Stimulated activated CD4-positive, alpha-beta T cell treated with anti-CD3 and anti-CD28 coated beads, Interleukin-15, amount 100 ng/mL, for 48 hours (primary cell): ENCODE measurements at places on chromosomes 16 and 17.

GRCh38 chr17:77489239-77489892 is 348.6 kb downstream of the SEC14L1 start:
- DNase-seq, result no peak

GRCh38 chr16:88088161-88088581 is 136.9 kb downstream of the BANP start:
- no peak for DNase-seq

- no peak for DNase-seq
Observed at GRCh38 chr16:2155977-2156848, 631 bp downstream of the TRAF7 start.

GRCh38 chr16:72827866-72828265 is 220.1 kb downstream of the ZFHX3 start:
- no peak for DNase-seq

DNA sequence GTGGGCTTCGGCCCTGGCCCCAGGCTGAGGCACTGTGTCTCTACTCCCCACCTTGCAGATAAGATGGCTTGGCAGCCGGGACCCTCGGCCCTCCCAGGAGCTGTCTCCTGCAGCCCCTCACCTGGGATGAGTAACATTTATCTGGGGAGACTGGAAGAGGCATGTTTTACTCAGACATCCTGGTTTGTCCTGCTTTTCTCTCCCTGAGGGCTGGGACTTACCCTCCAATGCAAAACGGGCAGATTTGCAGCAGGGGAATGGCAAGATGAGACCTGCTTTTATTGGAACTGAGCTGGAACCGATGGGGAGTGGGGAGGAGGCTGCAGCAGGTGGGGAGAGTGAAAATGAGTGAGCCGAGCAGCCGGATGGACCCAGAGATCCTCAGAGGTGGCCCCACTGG is 27.3 kb upstream of the UBE2G1 start:
- no peak for DNase-seq

- DNase-seq, result no peak
Observed at GRCh38 chr16:929227-930073, 41.3 kb downstream of the LMF1 start.

DNA sequence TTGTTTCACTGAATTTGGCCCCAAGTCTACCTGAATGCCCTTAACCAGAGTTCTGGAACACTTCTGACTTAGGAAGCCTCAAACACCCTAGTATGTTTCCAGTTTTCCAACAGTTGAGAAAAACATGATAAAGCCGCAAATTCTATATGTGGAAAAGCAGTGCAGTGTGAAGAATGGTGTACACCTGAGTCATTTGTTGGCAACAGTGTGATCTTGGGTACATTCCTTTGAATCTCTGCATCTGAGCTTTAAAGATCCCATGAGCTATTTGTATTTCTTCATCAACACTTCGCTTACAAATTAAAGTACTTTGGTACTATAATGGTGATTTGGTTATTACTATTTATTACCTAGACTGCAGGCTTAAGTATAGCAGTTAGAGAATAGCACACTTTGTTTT is 93.6 kb upstream of the TBX2 start:
- DNase-seq, result no peak
